ENCODE measurements at places on chromosomes 2 and 18. TPM values are rescaled to one million over a fixed set of nuclear protein-coding genes. Genes with fewer than 3 reads are reported as not detected.

The RRM2 gene
- 4.3 TPM for total RNA-seq

The TMEFF2 gene
- total RNA-seq = 0.12 TPM

The ACTG2 gene
- 1,843 TPM for total RNA-seq

The LIMS3 gene
- total RNA-seq = 21.7 TPM

The SKA1 gene
- 0.52 TPM for total RNA-seq

DNA sequence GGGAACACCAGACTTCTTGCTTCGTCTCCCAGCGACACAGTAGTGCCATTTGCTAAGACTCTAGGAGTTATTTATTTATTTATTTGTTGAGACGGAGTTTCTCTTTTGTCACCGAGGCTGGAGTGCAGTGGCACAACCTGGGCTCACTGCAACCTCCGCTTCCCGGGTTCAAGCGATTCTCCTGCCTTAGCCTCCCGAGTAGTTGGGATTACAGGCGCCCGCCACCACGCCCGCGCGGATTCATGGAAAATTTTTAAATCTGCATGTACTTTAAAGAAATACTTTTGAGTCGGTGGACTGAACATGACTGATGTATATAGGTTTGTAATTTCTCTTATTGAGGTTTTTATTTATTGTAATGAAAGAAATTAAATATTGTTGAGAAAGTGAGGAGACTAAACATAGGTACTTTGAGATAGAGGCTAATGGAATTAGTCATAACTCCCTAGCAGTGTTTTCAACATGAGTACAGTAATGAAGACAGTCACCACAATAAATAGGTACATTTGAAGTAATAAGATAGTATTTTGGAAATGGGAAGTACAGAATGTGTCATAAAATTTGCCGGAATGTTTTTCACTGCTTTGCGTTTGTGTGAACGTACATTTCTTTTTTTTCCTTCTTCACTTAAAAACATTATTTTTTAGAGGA lies 983 bp downstream of the MTX2 start:
- no peak for DNase-seq
- peak overlapping the region; percentile 44 for H3K4me3 ChIP-seq
- H3K4me1 ChIP-seq = peaks cover 2% of the 10 kb centered on the region

- H3K4me1 ChIP-seq = no peaks in the 10 kb centered on the region
- no peak for DNase-seq
- no peak overlapping the region for H3K27ac ChIP-seq
- H3K27me3 ChIP-seq = no peaks in the 10 kb centered on the region
- no peaks in the 10 kb centered on the region for H3K36me3 ChIP-seq
Measured at GRCh38 chr18:13445241-13445897, 226.8 kb downstream of the LDLRAD4 start.

DNA sequence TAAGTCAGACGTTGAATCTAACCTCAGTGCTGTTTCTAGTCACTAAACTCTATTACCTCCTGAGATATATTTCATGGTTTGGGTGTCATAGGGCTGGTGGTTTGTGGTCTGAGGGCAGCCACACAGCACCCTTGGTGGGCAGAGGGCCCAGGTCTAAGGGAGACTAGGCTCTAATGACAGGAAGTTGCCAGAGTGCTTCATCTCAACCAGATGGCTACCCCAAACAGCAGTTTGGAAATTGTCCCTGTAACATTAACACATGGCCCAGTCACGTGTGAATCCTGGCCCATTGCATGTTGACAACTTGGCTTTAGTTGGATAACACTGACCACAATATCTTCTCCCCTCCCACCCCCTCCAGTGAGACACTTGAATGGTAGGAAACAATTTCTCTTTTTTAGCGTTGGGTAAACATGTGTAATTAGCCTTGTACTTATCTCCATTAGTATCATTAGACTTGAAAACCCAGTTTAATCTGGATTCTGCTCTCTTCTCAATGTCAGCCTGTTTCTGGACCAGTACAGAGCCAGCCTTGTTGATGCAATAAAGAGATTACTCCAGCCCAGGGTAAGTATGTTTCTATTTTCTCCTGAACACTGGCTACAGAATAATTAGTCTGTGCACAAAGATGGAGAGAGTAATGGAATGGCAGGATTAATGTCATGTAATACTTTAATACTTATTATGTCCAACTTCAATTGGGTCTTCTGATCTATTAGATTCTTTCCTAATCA lies 187.8 kb upstream of the SIX3 start:
- H3K36me3 ChIP-seq = no peaks in the 10 kb centered on the region
- H3K27me3 ChIP-seq = no peaks in the 10 kb centered on the region
- DNase-seq = no peak

- no peak overlapping the region for H3K27ac ChIP-seq
- H3K4me1 ChIP-seq = no peaks in the 10 kb centered on the region
- no peak overlapping the region for H3K4me3 ChIP-seq
- no peak for DNase-seq
- no peaks in the 10 kb centered on the region for H3K27me3 ChIP-seq
Measured at GRCh38 chr2:203993011-203993410, 56.4 kb downstream of the ICOS start.

- H3K27ac ChIP-seq = no peak overlapping the region
- H3K36me3 ChIP-seq = no peaks in the 10 kb centered on the region
Measured at GRCh38 chr18:12531749-12532148, 124.0 kb downstream of the PRELID3A start.

- H3K27ac ChIP-seq = no peak overlapping the region
- H3K4me1 ChIP-seq = no peaks in the 10 kb centered on the region
- no peak overlapping the region for H3K4me3 ChIP-seq
- no peaks in the 10 kb centered on the region for H3K27me3 ChIP-seq
- H3K36me3 ChIP-seq = no peaks in the 10 kb centered on the region
Measured at GRCh38 chr2:29582062-29582461, 339.3 kb downstream of the ALK start.

GRCh38 chr2:156659694-156660093 lies 223.5 kb downstream of the GPD2 start:
- no peak for DNase-seq
- H3K4me1 ChIP-seq = no peaks in the 10 kb centered on the region
- H3K27ac ChIP-seq = no peak overlapping the region
- H3K4me3 ChIP-seq = no peak overlapping the region
- no peaks in the 10 kb centered on the region for H3K27me3 ChIP-seq
- H3K36me3 ChIP-seq = no peaks in the 10 kb centered on the region

DNA sequence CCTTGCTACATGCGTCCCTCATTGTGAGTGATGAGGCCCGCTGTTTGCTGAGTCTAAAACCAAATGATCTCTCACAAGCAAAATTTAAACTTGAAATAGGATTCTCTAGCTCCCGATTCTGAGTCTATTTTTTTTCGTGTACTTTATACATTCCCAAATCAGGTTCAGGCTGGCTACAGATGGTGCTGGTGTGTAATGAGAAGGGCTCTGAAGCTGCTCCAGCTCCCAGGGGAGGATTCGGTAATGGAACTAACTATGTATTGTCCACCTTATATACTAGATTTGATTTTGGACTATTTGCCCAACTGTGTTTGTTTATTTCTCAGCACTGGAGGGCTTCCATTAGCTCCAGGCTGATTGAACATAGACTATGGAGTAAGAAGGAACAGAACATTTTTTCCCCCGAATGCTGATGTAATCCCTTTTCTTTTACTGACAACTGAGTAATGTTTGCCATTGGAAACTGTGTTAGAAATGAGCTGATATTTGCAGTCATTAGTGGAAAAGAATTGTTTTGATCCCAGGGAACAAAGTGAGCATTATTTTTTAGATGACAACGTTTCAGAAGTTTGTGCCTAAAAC lies 274.0 kb upstream of the FIGN start:
- H3K4me1 ChIP-seq = no peaks in the 10 kb centered on the region
- DNase-seq = no peak
- no peaks in the 10 kb centered on the region for H3K27me3 ChIP-seq
- H3K27ac ChIP-seq = no peak overlapping the region
- H3K4me3 ChIP-seq = no peak overlapping the region

- no peaks in the 10 kb centered on the region for H3K27me3 ChIP-seq
- no peak overlapping the region for H3K27ac ChIP-seq
- H3K4me3 ChIP-seq = no peak overlapping the region
- H3K36me3 ChIP-seq = no peaks in the 10 kb centered on the region
- DNase-seq = no peak
Measured at GRCh38 chr2:64035072-64035942, 16.1 kb upstream of the VPS54 start.

DNA sequence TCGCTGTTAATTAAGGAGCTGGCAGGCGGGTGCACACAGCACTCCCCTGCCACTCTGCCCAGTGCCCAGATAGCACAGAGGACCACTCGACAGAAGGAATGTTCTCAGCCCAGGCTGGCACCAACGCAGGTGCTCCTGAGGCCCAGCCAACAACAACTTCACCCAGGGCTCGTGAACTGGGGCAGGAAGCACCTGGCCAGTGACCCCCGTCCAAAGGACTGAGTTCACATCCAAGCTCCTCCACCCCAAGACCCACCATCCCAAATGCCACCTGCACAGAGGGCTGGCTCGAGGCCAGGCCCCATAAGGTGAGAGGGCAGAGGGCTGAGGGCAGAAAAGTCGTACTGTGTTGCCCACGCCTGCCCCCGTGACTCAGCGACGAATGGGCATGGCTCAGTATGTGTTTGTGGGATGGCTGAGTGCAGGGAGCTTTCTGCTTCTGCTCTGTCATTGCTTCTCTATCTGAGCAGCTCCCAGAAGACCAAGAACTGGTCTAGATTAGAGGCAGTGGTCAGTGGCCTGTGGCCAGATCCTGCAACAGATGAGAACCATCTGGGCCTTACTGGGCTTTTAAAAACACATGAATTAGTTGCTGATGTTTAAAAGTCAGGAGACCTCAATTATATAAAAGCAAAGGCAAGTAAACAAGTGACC lies 68.4 kb downstream of the POLR1A start:
- H3K27me3 ChIP-seq = no peaks in the 10 kb centered on the region
- peaks cover 3% of the 10 kb centered on the region for H3K4me1 ChIP-seq
- peak overlapping the region; percentile 4 for H3K27ac ChIP-seq
- DNase-seq = peak; percentile 83
- H3K4me3 ChIP-seq = no peak overlapping the region

DNA sequence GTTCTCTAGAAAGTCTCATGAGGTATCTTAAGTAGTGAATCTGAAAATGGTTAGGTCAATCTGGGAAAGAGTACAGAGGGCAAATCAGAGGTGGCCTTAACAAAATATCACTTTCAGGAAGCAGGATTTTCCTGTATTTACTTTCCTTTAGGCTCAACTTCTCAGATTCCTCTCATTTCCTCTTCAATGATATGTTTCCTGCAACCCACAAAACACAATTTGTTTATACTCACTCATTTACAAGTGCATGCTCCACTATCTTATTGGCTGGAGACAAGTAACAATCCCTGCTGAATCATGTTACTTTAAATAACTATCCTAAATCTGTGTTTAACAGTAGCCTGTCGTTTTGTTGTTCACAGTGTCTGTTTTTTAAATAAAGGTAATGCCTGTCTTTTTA lies 228.1 kb downstream of the DSC3 start:
- DNase-seq = no peak
- no peak overlapping the region for H3K27ac ChIP-seq
- no peaks in the 10 kb centered on the region for H3K4me1 ChIP-seq
- H3K4me3 ChIP-seq = no peak overlapping the region
- H3K27me3 ChIP-seq = no peaks in the 10 kb centered on the region

DNA sequence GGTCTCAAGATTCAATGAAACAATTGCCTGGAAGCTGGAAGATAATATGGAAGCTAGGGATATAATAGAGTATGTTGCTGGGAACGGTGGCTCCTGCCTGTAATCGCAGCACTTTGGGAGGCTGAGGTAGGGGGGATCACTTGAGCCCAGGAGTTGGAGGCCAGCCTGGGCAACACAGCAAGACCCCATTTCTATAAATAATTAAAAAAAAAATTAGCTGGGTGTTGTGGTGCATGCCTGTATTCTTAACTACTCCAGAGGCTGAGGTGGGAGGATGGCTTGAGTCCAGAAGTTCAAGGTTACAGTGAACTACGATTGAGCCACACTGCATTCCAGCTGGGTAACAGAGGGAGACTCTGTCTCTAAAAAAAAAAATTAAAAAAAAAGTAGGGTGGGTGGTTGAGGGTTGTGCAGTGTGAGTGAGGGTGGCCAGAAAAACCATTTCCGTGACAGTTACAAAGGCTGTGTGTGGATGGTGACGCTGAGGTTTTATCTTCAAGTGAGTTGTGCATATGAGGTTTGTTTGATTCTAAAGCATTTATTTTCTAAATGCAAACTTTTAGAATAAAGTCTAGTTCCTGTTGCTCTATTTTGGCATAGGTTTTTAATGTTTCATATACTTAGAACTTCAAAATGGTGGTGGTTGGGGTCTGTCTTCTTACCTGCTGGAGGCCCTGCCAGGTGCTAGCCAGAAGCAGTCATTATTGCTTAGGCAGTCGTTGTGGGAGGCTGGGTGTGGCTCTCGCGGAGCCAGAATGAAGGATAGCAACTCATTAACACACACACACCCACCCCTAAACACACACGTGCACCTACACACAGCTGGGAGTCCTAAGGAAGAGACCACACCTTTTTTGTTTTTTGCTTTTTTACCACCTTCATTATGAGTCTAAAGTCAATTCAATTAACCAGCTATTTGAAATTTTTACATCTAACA lies 4.7 kb upstream of the IL1R2 start:
- H3K36me3 ChIP-seq = no peaks in the 10 kb centered on the region
- no peak overlapping the region for H3K27ac ChIP-seq
- no peak for DNase-seq
- H3K4me3 ChIP-seq = no peak overlapping the region
- H3K27me3 ChIP-seq = no peaks in the 10 kb centered on the region

DNA sequence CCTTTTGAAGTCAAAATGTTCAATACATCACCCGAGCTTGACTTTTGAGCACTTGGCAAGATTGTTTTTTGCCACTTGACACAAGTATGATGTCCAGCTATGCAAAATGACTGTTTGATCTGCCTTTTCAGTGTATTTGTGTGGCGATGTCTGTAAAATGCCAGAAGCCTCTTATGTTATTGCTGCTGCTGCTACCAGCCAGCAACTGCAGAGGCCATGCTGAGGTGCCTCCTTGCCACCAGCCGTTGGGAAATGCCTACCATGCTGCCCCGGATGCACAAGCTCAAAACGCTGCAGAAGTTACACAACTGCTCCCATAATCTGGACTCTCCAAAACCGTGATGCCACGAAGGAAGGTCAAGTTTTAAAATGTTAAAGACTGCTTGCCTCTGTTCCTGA lies 80.3 kb downstream of the RTN4 start:
- no peak for DNase-seq
- H3K27me3 ChIP-seq = no peaks in the 10 kb centered on the region
- no peaks in the 10 kb centered on the region for H3K4me1 ChIP-seq
- H3K36me3 ChIP-seq = no peaks in the 10 kb centered on the region
- H3K4me3 ChIP-seq = no peak overlapping the region
- no peak overlapping the region for H3K27ac ChIP-seq

- no peaks in the 10 kb centered on the region for H3K27me3 ChIP-seq
- no peaks in the 10 kb centered on the region for H3K36me3 ChIP-seq
- no peak overlapping the region for H3K4me3 ChIP-seq
Measured at GRCh38 chr2:140662504-140662903, 1468.3 kb downstream of the LRP1B start.

Data from aorta (tissue), 5 donors.